Retina (tissue), 1 donor: ENCODE measurements at places on chromosomes 6 and 20.

GRCh38 chr20:41671143-41671542 is 53.0 kb upstream of the CHD6 start:
- no peak for DNase-seq

DNA sequence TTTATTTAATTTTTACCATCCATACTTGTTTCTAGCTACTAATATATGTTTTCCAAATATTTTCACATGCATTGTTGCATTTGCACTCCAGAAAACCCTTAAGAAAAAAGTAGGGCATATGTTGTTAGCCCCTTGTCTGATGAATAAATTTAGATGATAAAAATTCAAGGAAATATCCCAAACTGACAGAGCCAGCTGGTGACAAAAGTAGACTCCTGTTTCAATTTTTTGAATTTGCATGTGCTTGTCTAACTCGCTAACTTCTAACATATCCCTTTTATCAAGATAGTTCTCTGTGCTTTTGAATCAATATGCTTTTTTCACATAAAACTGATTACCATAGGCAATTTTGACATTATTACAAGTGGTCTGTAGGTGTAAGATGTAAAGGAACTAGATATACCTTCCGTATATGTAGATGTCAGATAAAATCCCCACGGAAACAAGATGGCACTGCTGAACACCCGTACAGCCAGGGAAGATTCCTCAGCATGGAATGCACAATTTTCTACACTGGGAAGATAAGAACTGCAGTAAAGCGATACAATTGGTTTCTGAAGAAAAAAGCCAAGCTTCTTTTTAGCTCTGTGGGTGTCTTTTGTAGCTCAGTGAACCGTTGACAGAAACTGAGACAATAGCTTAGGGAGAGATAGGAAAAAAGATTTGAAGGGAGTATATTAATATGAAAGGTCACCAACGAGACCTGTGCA is 437.6 kb upstream of the RNF217 start:
- peak; percentile 30 for DNase-seq

GRCh38 chr20:50029697-50030461 is 47.1 kb downstream of the SNAI1 start:
- no peak for DNase-seq

DNA sequence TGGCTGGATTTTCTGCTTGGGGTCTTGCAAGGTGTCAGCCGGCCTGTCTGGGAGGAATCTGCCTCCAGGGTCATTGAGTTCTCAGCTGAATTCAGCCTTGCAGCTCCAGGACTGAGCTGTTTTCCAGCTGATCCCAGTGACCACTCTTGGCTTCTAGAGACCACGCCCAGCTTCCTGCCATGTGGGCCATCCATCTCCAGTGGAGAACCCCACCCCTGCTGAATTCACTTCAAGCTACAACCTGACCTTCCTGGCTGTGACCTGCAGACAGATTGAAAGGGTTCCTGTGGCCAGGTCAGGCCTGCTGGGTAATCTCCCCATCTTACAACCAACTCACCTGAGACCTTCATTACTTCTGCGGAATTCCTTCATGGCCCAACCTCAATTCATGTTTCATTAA is 26.5 kb upstream of the SYNDIG1 start:
- DNase-seq: no peak

- no peak for DNase-seq
Observed at GRCh38 chr6:71351190-71351589, 62.6 kb downstream of the OGFRL1 start.

- no peak for DNase-seq
Observed at GRCh38 chr6:84867521-84867920, 103.1 kb upstream of the TBX18 start.

- DNase-seq: no peak
Observed at GRCh38 chr20:237489-237888, 10.4 kb downstream of the DEFB129 start.

- DNase-seq: peak; percentile 63
Observed at GRCh38 chr6:41638002-41638934, at the start of gene MDFI. TSS of gene MDFI (plus strand) at chr6:41638468. CDS start at chr6:41638750, 282 bp downstream.

DNA sequence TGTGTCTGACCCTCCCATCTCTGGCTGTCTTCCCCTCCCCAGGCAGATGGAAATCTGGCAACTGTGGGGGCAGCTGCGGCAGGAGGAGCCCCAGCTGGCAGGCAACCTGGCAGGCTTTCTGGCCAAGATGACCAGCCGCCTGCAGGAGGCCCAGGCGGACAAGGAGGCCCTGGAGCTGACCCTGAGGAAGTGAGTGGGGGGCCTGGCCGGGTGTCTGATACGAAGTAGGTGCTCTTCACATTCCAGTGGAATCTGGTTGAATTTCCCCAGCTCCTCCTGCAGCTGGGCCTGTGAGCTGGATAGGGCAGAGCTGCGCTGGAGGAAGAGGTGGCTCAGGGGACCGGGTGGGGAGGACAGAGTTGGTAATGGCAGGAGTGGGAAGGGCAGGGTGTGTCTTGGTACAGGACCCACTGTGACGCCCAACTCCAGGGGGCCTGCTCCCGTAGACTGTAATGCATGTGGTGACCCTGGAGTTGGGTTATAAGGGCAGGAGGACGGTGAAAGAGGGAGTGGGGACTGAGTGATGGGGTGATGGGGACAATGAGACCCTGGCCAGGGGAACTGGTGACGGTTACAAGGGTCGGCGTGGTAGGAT is 19.7 kb downstream of the RAB44 start:
- DNase-seq: no peak

DNA sequence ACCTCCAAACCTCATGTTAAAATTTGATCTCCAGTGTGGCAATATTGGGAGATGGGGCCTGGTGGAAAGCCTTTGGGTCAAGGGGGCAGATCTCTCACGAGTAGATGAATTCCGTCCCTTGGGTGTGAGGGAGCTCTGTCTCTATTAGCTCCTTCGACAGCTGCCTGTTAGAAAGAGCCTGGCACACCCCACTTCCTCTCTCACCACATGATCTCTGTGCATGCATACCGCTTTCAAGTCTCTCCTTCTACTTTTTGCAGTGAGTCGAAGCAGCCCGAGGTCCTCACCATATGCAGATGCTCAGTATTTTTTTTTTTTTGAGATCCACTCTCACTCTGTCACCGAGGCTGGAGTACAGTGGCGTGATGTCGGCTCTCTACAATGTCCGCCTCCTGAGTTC is 176.9 kb downstream of the SYNDIG1 start:
- DNase-seq: no peak

DNA sequence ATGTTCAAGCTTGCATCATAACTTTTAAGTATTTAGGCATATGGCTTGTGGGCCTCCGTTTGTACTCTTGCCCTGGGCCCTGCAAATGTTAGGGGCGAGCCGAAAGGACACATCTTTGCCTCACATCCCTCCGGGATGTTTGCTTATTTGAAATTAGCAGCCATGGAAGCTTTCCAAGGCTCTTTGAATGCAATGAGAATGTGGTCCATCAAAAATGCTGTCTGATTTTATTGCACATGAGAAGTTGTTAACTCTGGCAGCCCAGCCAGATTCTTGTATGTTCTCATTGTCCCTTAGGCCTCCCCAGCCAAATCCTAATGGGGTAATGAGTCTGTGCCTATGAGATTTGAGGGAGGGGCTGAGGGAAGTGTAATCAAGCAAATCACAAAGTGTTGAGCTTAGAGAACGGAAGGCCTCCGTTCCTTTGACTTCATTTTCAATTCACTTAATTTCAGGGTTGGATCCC is 261.2 kb upstream of the MARCKS start:
- DNase-seq: no peak

DNA sequence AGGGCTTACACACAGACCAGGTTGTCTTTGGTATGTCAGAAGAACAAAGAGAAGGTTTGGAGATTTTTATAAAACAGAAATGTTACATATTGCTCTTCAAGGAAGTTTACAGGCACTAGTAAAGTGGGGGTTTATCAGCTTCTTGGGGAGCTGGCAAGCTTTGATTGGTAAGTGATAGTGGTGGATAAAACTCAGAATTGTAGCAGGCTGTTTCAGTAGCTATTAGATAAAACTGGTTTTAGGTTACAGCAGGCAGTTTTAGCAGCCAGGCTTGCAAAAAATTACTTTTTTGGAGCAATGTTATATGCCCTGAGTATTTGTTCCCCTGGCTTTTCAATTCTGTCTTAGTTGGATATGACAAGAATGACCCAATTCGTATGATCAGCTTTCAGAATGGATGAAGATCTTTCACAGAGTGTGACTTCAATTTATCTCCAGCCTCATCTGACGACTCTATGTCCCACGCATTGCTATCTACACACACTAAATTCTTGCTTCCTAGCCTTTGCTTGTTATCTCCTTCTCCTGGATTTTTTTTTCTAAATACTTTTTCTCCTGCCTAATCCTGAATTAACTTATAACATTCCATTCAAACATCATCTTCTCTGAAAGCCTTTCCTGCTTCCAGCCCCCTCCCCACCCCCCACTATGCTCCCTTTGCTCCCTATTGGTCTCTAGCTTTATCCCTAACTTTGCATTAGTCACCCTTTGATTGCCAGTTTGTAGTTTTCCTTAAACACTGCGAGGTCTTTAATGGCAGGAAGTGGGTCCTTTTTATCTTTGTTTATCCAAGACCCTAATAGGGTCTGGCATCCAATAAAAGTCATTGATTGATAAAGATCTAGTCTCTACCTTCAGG is 1.0 kb upstream of the TOMM34 start:
- DNase-seq: no peak

GRCh38 chr6:17150096-17150495 is 48.2 kb downstream of the STMND1 start:
- no peak for DNase-seq

DNA sequence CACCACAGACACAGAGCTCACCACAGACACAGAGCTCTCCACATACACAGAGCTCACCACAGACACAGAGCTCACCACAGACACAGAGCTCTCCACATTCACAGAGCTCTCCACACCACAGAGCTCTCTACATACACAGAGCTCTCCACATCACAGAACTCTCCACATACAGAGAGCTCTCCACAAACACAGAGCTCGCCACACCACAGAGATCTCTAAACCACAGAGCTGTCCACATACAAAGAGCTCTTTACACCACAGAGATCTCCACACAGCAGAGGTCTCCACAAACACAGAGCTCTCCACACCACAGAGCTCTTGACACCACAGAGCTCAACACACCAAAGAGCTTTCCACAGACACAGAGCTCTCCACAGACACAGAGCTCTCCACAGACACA is 55.8 kb downstream of the ERMARD start:
- no peak for DNase-seq

DNA sequence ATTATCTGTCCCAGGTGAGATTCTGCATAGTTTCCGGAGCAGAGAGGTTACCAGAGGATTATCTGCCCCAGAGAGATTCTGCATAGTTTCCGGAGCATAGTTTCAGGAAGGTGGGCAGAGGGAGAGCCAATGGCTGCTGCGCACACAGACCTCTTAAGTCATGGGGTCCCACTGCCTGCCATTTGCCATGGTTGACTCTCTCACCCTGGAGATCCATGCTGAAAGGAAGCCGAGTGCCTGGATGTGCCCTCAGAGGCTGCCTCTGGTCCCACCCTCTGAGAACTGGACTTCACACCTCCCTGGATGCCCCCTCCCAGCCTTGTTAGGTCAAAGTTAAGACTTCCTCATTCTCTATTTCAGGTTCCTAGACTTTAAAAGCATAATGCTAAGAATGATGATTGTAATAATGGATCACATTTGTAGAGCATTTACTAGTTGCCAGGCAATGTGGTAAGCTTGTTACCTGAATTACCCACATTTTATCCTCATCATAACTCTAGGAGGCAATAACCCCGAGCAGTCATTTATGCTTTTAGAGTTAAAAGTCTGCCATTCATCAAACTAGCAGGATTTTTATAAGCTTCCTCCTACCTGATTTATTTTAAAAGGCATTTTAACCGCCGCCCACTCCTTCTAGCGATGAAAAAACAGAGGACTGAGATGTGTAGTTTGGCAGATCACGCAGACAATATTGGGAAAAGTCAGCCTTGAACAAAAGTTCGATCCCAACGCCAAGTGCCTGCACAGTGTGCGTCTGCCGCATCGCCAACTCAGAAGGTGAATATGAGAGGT is 11.9 kb downstream of the SERPINB9 start:
- DNase-seq: peak; percentile 43

DNA sequence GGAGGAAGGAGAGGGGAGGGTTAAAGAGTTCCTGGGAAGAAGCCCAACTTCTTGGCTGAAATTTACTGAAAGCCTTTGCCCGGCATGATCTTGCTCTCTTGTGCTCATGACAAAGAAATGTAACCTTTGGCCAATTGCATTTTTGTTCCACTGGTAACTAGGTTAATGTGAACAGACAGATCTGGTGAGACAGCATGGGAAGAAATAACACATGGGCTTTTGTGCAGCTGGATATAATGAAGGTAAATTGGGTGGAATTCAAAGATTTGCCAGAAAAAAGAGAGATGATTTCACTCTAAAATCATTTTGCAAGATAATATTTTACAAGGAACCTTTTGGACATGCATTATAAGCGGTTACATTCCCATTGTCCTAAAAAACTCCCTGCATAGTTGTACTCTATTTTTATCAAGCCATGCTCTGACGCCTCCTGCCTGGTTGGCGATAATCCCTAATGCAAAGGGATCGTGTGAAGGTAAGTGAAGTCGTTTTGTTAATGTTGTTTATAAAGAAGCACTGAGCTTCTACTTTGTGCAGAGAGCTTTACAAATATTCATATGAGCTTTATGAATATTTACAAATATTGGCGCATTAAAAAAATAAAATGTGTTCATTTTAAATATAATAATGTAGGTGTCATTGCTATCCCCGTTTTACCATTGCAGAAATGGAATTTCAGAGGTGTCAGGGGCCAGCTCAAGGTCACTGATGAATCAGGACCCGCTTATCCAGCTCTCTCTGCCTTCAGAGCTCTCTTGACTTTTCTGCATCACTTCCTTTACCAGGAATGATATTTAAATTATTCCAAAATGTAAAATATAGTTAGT is 161.3 kb upstream of the AGPAT4 start:
- DNase-seq: peak; percentile 85

DNA sequence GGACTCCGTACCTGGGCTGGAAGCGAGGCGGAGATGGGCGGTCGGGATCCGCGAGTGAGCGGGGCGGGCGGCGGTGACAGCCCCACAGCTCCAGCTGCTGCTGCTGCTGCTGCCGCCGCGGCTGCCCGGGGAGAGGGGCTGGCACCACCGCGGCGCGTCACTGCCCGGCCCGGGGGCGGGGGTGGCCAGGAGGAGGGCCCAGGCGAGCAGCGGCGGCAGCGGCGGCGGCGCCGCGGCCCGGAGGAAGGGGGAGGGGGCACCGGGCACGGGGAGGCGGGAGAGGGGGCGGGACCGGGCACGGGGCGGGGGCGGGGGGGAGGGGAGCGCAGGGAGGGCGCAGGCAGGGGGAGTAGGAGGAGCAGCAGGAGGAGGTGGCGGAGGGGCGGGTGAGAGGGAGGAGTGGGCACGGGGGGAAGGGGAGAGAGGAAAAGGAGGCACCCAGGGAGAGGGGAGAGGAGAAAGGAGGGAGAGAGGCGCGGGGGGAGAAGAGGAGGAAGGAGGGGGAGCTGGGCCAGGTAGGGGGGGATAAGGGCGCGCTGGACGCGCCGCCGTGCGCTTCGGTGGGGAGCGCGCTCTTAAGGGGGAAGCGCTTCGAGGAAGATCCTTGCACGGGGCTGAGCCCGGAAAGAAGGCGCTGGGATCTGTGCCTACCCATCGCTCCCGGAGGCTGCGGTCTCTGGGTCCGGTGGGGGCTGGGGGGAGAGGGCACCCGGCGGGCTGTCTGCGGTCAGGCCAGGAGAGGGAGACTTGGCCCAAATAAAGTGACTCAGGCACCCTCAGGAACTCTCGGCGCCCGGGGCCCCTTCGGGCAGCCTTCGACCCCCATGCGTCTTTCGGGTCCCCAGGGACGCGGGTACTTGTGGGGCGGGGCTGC is 101.5 kb downstream of the NOL4L start:
- DNase-seq: peak; percentile 85

GRCh38 chr6:146805546-146806325 is 207.0 kb downstream of the ADGB start:
- no peak for DNase-seq

GRCh38 chr6:48916607-48917006 is 546.4 kb downstream of the MMUT start:
- no peak for DNase-seq

- no peak for DNase-seq
Observed at GRCh38 chr6:12482386-12483375, 192.5 kb downstream of the EDN1 start.
